Activated CD4-positive, alpha-beta T cell treated with anti-CD3 and anti-CD28 coated beads, Interleukin-2, amount 50 U/mL, for 16 hours (primary cell): ENCODE measurements at places on chromosomes 3 and 15.

- DNase-seq, result no peak
Measured at GRCh38 chr15:70503798-70504298, 259.5 kb downstream of the UACA start.

- DNase-seq, result no peak
Measured at GRCh38 chr3:141878817-141879216, 2.4 kb downstream of the ATP1B3 start.

- DNase-seq, result no peak
Measured at GRCh38 chr15:48868023-48868422, 9.9 kb upstream of the EID1 start.

DNA sequence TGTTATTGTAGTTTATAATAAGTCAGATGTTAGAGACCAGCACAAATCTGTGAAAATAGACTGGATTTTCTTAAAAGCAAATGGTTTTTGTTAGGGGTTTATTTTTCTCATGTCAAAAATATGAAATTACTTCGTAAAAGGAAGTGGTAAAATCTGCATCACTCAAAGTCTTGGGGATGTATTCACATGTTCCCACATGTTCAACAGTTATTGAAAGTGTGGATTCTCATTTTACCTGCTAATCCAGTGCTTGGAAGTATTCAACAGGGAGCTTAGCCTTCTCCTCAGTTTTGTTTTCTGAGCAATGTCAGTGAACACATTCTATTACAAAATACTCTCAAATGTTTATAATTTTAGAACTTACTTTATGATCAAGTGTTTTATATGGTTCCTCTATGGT lies 352.0 kb downstream of the SOX2 start:
- DNase-seq, result no peak

- DNase-seq, result no peak
Measured at GRCh38 chr3:41711651-41712050, 250.3 kb downstream of the ULK4 start.

- no peak for DNase-seq
Measured at GRCh38 chr3:59514865-59515482, 465.1 kb upstream of the CFAP20DC start.

GRCh38 chr15:67855842-67856241 lies 16.0 kb upstream of the RNU6-1 start:
- DNase-seq, result no peak

GRCh38 chr15:83352119-83352518 lies 67.7 kb upstream of the BNC1 start:
- DNase-seq, result no peak

GRCh38 chr3:18989237-18989795 lies 159.0 kb upstream of the KCNH8 start:
- peak; percentile 31 for DNase-seq

DNA sequence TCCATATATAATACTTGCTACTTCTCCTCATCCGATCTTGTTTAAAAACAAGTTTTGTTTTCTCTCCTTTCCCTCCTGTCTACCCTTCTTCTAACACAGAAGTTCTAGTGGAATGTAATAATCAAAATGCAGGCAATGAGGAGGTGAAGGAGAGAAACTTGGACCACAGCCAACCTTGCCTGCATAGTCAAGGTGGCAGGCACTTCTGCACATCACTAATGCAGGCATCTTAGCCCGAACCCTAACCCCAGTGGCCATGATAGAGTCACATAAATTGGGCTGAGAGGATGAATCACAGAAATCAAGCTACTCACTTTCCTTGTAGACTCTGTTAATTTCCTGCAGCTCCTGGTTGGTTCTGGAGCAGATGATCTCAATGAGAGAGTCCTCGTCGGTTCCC lies 41.0 kb downstream of the ANXA2 start:
- no peak for DNase-seq

DNA sequence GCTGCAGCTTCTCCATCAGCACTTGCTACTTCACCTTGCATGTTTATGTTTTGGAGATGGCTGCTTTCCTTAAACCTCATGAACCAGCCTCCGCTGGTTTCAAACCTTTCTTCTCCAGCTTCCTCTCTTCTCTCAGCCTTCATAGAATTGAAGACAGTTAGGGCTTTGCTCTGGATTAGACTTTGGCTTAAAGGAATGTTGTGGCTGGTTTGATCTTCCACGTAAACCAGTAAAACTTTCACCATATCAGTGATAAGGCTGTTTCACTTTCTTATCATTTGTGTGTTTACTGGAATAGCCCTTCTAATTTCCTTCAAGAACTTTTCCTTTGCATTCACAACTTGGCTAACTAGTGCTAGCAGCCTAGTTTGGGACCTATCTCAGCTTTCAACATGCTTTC lies 11.7 kb upstream of the GNAT1 start:
- DNase-seq, result no peak

DNA sequence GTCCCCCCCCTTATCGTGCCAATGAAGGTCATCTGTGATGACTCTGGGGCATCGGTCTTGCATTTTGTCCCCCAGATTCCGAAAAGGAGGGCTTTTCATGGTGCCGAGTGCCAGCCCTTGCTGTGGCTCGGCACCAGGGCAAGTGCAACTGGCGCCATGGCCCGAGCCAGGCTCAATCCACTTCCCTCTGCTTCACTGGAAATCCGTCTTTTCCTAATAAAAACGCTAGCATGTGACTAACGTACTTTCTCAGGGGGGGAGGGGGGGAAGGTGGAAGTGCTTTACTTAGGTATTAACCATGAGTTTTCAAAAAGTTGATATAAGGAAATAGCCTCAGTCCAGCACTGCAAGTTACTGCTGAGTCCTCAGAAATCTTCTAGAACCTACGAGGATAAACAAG lies 20.5 kb downstream of the TRPM1 start:
- no peak for DNase-seq

DNA sequence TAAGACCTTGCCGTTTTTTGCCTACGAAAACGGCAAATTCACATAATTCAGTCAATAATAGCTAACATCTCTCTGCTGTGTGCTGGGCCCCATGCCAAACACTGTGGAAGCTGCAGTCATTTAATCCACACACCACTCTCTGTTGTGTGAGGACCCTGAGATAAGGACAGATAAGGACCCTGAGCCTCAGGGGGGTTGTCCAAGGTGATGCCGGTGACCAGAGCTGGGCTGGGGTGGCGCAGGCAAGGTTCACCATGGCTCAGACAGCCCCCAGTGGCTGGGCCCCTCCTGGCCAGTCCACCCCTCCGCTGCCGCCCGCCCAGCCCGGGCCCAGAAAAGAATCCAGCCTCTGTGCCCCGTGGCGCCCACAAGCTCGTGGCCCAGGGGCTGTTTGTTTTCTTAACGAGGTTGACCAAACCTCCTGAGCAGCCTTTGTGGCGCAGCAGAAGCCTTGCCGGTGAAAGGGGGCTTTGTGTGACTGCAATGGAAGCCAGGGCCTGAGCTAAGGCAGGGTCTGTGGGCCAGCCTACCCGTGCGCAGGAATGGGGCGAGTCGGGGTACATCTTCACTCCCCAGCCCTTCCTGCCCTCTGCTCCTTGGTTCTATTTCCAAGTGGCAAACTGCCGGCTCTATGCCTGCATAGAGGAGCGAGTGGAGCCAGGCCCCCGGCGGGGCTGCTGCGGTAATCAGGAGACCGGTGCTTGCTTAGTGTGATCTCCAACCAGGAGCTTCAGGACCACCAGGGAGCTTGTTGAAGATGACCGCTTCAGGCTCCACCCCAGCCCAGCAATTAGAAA lies 4.4 kb upstream of the SNX22 start:
- no peak for DNase-seq

DNA sequence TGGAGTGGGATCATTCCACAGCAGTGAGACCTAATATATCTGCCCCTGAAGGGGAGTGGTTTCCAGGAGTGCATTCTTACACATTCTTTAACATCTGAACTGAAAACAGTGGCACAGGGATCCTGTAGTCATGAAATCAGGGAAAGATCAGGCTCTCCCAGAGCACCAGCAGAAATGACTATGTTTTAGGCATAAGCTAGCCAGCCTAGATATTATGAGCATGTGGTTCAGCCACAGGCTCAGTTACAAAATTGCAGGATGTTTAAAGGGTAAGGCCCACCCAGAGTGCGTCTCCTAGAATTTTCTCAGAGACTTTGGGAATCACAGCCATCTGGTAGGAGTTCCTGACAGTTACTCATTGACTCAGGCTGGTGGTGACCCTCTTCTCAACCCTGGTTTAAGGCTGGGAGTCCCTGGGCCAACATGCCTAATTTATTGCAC lies 20.9 kb downstream of the FSTL1 start:
- no peak for DNase-seq

DNA sequence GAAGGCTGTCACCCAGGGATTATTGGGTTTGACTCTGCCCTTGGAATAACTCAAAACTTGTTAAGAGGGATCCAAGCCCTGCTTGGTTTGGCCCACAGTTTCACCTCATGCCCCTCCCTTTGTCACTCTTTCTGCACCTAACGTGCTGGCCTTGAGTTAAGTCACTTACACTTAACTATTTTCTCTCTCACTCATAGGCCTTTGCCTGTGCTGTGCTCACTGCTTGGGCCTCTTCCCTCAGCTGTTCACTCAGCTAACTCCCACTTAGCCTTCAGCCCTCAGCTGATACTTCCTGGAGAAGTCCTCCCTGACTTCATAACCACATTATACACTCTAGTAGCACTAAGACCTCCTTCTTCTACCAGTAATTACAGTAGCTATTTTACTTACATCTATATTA lies 133.3 kb downstream of the CMSS1 start:
- no peak for DNase-seq

GRCh38 chr3:130654921-130655320 lies 91.7 kb downstream of the PIK3R4 start:
- DNase-seq, result no peak

- no peak for DNase-seq
Measured at GRCh38 chr3:52463416-52463815, 8.0 kb downstream of the NISCH start.

GRCh38 chr3:193030276-193030675 lies 112.6 kb upstream of the MB21D2 start:
- no peak for DNase-seq

- DNase-seq, result no peak
Measured at GRCh38 chr3:134871818-134872217, 76.8 kb downstream of the EPHB1 start.

DNA sequence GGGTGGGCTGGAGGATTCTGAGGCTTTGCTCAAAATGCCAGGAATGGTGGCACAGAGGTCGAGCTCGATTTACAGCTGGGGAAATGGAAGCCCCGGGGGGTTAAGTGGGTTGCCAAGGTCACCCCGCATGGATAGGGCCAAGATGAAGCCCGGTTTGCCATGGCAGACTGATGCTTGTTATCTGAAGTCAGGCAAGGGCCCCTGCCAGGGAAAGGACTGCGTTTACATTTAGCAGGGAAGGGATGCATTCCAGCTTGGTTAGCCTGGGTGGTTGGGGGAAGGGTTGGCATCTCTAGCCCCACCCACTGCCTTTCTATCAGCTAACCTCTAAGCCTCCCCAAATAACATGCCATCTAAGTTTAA lies 79.0 kb downstream of the RPLP1 start:
- no peak for DNase-seq

DNA sequence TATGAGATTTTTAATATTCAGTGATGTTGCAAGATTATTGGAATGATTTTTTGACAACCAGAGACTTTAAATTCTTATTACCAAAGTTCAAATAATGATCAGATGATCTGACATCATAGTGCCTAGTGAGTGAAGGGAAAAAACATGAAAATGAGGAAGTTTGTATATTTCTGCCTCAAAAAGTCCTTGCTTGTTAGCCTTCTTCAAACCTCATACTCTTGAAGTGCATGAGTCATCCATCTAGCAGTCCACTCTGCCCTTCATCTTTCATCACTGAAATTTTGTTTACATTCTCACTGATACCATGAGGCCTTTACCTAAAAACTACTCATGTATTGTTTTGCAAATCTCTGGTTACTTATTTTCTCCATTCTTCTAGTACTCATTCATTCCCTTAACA lies 23.9 kb upstream of the OR5H6 start:
- no peak for DNase-seq

DNA sequence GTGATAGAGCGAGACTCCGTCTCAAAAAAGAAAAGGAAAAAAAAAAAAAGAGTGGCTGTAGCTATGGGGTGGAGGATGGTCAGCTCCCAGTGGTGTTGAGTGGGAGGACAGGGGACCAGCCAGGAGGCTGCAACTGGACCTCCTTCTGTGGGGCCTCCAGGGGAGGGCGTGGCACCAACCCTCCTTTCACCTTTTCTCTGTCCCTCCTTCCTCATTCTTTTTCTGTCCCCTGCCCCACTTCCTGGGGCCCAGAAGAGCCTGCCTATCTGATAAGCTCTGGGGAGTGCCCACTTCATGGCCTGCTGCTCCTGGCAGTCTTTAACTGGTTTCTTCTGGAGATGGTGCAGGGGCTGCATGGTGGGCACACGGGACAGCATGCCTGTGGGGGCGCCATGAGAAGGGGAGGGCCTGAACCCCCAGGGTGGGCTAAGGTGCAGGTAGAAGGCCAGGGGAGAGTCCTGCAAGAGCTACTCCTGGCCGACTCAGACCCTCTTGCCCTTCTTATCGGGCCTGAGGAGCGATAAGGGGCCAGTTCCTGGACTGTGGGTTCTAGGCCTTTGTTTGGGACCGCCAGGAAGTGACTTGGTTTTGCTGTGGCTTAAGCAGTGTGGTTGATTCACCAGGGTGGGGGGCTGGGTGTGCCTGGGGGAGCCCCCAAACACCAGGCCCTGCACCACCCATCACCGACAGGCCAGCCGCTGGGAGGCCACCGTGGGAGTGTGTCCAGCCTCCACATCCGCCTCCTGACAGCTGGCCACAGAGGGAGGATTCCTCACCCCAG lies 49.4 kb upstream of the FLNB start:
- no peak for DNase-seq

- peak; percentile 34 for DNase-seq
Measured at GRCh38 chr3:33791477-33792166, 6.8 kb upstream of the PDCD6IP start.

GRCh38 chr3:43162230-43163084 lies 56.6 kb upstream of the POMGNT2 start:
- DNase-seq, result peak; percentile 28

DNA sequence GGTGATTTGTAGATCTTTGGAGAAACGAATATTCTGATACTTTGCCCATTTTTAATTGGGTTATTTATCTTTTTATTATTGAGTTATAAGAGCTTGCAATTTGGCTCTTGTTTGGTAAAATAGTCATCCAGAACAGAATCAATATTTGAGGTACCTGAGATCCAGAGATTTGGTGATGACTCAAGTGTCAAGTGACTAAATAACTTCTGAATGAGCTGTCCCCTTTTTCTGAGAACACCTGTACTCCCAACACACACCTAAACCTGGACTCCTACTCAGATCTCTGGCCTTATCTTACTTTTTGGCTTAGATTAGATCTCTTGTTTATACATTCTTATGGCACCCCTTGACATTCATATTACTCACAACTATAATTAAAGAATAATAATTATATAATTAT lies 3.1 kb upstream of the TRA2B start:
- DNase-seq, result no peak

DNA sequence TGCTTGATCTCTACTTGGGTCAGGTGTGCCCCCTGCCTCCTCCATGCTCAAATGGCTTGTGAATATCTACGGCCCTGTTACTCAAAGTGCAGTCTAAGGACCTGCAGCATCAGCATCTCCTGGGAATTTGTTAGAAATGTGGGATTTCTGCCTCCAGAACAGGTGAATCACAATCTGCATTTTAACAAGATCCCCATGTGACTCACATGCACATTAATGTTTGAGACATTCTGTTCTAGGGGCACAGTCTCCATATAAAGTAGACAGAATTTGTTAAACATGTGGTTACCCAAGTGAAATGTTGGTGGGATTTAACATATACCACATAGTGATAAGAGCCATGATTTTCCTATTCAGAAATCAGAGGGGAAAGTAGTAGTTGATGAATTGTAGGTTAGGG lies 256.2 kb downstream of the NR1D2 start:
- no peak for DNase-seq
